CD4-positive, alpha-beta T cell (primary cell): ENCODE measurements at places on chromosomes 2 and 18. TPM values are rescaled to one million over a fixed set of nuclear protein-coding genes. Genes with fewer than 3 reads are reported as not detected.
A peak's percentile ranks its signal among the peaks of the same experiment; 100 is the strongest.

DNA sequence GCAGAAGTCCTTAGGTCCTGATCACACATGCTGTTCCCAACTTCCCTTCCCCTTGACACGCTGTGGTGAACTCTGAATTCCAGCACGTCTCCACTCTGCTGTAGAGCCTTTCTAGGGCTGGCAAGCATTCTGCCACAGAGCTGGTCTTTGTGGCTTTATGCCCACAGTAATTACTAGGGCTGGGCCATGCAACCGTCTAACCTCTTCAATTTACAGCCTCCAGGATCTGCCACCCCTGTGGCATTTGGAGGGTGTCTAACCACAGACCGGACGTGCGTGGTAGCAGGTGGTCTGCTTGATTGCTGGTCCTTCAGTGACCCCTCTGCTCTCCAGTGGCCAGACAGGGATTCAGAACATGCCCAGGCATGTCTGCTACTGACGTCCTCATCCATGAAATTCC is 43.1 kb upstream of the TGFA start:
- DNase-seq: no peak

BOLL gene
- not detected for total RNA-seq

- DNase-seq: no peak
These were observed 624.9 kb upstream of the FANCL start for GRCh38 chr2:58866040-58866439.

- DNase-seq: no peak
These were observed 165.6 kb upstream of the SERTAD2 start for GRCh38 chr2:64819361-64819760.

SLC38A11 gene
- total RNA-seq: not detected

RESP18 gene
- not detected for total RNA-seq

DNA sequence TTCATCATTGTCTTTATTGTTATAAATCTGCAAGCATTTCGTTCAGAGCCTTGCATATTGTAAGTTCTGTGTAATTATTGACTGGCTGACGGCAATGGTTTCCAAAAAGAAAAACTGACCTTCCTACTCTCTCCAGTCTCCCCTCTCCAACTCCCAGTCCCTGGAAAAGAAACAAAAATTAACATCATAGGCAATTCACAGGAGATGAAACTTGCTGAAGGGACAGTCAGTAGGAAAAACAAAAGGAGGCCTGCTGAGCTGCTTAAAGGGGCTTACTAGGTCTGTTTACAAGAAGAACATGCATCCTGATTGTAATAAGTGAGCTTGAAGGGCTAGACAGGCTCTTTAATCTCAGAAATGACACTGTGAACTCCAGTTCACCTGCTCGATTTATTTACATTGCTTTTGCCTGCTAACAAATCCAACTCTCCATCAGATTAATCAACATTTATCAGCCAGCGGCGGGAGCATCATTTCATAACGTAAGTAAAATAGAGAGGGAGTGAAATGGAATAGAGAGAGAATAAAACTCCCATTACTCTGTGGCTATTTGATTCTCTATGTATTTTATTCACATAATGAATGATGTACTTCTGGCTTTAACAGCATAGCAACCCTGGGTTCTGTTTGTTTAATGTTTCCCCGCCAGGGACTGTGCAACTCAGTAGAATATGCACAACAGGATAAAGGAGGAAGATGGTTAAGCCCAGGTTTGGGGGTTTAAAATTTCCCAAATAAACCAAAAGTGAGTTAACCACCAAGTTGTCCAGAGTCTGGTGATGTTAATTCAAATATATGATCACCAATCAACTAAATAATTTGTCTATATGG is 256.7 kb upstream of the SETBP1 start:
- no peak for DNase-seq

GRCh38 chr2:98445177-98445682 is 572 bp downstream of the INPP4A start:
- no peak for DNase-seq

ARHGEF4 gene
- 4.1 TPM for total RNA-seq

PRPF40A gene
- total RNA-seq: 148 TPM

DNA sequence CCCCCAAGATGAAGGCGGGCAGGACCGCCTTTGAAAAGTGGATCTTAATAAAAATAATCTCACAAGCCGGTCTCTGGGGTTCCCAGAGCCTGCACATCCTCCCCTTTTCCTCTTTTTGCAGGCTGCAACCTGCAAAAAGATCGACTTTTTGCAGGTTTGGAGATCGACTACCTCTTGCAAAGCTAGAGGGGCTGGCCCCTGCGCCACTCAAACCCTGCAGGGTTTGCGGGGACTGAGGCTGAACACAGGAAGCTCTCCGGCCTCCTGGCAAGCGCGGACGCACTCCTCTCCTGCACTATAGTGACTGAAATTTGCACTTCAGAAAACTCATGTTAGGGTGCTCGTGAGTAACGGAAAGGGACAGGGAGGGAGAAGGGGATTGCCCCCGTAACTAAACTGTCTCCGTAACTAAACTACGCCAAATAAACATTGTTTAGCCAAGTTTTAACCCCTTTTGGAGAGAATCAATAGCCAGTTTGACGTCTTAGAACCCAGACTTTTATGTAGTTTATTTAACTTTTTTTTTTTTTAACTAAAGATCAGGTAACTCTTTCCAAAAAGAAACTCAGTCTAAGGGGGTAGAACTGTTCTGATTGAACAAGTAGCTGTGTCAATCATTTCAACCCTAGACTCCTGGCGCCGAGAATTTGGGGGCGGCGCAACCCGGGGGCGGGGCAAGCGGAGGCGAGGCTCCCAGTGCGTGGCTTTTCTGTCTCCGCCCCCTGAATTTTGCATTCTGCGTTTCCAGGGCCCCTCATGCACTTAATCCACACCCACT is 2.5 kb downstream of the IGFBP5 start:
- peak; percentile 66 for DNase-seq

DNA sequence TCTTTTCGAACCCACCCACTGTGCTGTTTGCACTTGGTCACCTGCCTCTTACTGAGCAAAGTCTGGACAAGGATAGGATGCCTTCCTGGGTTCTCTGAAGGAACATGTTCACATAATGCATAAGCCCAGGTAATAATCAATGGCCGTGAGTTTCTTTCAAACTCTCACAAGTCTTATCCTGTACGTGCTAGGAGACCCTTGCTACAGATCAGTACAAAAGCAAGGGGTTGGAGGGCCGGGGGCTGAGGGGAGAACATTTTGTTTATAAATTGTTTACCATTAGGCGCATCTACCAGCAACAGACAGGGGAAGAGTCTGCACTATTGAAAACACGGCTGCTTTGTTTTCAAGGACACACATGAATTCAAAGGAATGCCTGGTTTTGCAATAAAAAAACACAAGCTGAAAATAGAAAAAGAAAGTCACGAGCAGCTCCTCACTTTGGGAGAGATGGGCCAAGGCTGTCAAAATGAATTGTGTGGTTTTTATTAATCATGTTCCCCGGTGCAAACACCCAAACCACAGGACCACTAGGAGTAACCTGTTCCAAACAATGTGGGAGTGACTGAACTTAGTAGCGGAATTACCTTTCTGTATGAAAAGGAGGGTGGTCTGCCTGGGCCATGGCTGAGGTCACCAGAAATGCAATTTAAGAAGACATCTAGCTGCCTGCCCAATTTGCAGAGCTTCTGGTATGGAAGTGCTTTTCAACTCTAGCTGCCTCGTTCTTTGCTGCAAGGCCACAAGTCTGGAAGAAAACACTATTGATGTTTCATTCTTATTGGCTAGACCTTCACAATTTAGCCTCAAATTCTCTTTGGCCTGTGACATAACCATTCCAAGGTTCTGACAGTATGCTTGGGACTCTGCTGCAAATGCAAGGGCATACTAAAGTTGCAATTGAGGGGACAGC is 73.5 kb downstream of the CCBE1 start:
- no peak for DNase-seq

- no peak for DNase-seq
These were observed 2.4 kb upstream of the CETN1 start for GRCh38 chr18:577643-578375.

YWHAQ gene
- 95.8 TPM for total RNA-seq

- no peak for DNase-seq
These were observed 65.5 kb upstream of the PMAIP1 start for GRCh38 chr18:59834267-59834666.

GRCh38 chr2:183542606-183543005 is 418.4 kb downstream of the NUP35 start:
- DNase-seq: no peak

UGT1A10 gene
- total RNA-seq: not detected

CHRNG gene
- not detected for total RNA-seq

GRCh38 chr2:222050981-222051380 is 247.8 kb downstream of the PAX3 start:
- DNase-seq: no peak
